Hindlimb muscle (tissue), 1 donor: ENCODE measurements at places on chromosomes 3 and 15. TPM values are rescaled to one million over a fixed set of nuclear protein-coding genes. Genes with fewer than 3 reads are reported as not detected.

Gene DNAH1
- polyA plus RNA-seq: 6.2 TPM

GRCh38 chr3:71090207-71090606, 493.3 kb downstream of the FOXP1 start:
- DNase-seq: no peak

GRCh38 chr3:175716446-175716845, 857.3 kb downstream of the NAALADL2 start:
- no peak for DNase-seq

Gene VGLL3
- polyA plus RNA-seq: 37.5 TPM

DNA sequence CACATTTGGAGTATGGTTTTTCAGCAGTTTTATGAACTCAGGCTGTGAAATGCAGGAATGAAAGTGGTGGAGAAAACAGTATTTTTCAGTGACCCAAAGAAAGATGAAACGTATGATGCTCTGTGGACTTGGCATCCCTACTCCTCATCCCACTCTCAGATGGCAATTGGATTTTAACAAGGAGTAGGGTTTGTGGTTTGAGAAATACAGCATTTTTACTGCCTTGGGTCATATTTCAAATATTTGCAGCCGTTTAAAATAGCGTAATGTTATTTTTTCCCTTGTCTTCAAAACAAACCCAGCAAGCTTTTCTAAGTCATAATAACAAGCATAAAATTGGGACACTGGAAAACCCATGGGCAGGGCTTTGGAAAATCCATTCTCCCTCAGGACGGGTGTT, 117.2 kb upstream of the LRIG1 start:
- DNase-seq: no peak

DNA sequence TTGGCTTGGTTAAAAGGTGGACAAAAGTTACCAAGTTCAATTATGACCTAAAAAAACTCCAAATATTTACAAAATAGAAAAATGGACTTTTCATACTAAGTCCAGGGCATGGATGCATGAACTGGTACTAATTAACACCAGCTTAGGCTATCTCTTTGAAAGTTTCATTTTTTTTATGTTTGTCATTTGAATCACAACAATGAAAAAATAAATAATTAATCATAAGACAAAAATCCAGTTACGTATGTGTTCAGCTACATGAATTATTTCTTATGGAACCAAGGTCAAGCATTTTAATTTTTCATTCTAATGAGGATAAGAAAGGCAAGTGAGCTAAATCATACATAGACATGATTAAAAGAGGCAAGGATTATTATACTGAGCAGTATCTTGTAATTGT, 23.7 kb upstream of the STRIT1 start:
- DNase-seq: no peak

Gene GRK7
- polyA plus RNA-seq: not detected

Gene GOLGA8R
- 8.3 TPM for polyA plus RNA-seq

GRCh38 chr15:42490291-42490670, 660 bp downstream of the ZNF106 start:
- no peak for DNase-seq

GRCh38 chr15:74841891-74842373, 1.0 kb downstream of the ULK3 start:
- DNase-seq: no peak

GRCh38 chr3:124157748-124158147, 165.8 kb upstream of the ROPN1 start:
- no peak for DNase-seq

Gene XCR1
- polyA plus RNA-seq: 0.35 TPM

- DNase-seq: no peak
Observed at GRCh38 chr3:59717679-59718205, 667.9 kb upstream of the CFAP20DC start.

Gene CLDN11
- 1.7 TPM for polyA plus RNA-seq

GRCh38 chr3:133871368-133872090, 24.2 kb downstream of the RAB6B start:
- no peak for DNase-seq

DNA sequence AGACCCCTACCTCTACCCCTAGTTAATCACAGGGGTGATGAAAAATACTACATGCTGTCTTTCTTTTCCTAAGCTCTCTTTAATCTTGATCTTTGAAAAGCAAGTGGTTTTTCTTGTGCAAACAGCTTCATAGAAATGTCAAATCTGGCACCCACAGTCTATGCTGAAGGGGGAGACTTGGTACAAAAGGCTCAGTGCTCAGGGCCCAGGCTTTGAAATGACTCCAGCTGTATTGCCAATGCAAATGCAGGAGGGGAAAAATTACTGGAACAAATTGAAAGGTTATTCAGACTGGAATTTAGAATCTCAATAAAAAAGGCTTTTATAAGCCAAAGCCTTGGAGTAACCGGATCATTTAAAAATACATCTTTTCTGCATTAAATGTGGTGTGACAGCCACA, 223.9 kb downstream of the LRTM1 start:
- DNase-seq: no peak

DNA sequence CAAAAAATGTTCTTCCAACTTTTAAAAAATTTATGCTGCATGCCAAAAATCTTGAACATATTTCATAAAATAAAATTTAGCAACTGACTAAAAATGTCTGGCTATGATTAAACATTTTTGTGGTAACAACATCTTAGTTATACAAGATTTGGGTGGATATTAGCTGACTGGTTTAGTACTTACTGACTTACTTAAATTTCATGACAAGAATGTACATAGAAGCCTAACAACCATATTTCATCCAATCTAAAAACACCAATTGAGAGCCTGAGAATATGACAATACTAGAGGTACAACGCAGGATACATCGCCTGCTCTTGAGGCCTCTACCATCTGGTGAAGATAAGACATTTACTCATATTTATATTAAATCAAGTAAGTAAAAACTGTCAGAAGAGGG, 34.6 kb downstream of the GNB4 start:
- no peak for DNase-seq

GRCh38 chr3:54541369-54541768, 386.5 kb downstream of the LRTM1 start:
- DNase-seq: no peak

Gene LTF
- polyA plus RNA-seq: 3.7 TPM

Gene LMAN1L
- polyA plus RNA-seq: not detected
